ENCODE measurements at places on chromosomes 2 and 18. TPM values are rescaled to one million over a fixed set of nuclear protein-coding genes. Genes with fewer than 3 reads are reported as not detected.

The AMER3 gene
- total RNA-seq: not detected

The ST3GAL5 gene
- total RNA-seq: 5.0 TPM

The RFX8 gene
- not detected for total RNA-seq

The SEMA4F gene
- total RNA-seq: 7.1 TPM

The NYAP2 gene
- total RNA-seq: not detected

The ABCB11 gene
- total RNA-seq: not detected

The CCDC148 gene
- 0.32 TPM for total RNA-seq

The TTN gene
- total RNA-seq: 2.0 TPM

The AGAP1 gene
- total RNA-seq: 18.1 TPM

The CHCHD5 gene
- total RNA-seq: 30.7 TPM

The ARHGAP28 gene
- 1.6 TPM for total RNA-seq

The ALMS1 gene
- total RNA-seq: 21.2 TPM

The SCRN3 gene
- total RNA-seq: 30.3 TPM

The TRIM43 gene
- not detected for total RNA-seq

The ZAP70 gene
- not detected for total RNA-seq
